ENCODE measurements at places on chromosomes 3 and 15. TPM values are rescaled to one million over a fixed set of nuclear protein-coding genes. Genes with fewer than 3 reads are reported as not detected.

- DNase-seq, result no peak
Measured at GRCh38 chr3:94460931-94461330, 398.1 kb downstream of the NSUN3 start.

- DNase-seq, result no peak
Measured at GRCh38 chr3:83523470-83524073, 1435.2 kb upstream of the CADM2 start.

DNA sequence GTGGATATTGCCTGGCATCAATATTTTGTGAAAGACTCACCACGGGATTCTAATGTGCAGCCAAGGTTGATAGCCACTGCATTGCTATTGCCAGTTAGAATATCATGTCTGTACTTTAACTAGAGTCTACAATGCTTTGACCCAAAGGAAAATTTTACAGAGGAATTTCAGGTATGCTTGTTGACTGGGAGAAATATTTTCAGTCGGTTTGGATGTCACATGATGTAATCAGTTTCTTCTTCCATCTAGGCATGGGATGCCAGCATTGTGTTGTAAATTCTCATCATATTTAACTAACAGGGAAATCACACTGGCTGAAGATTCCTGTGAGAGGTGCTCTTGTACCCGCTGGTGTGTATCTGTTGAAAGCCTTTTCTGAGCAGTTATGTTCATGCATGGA, 508.9 kb upstream of the ADAMTS9 start:
- DNase-seq, result no peak

DNA sequence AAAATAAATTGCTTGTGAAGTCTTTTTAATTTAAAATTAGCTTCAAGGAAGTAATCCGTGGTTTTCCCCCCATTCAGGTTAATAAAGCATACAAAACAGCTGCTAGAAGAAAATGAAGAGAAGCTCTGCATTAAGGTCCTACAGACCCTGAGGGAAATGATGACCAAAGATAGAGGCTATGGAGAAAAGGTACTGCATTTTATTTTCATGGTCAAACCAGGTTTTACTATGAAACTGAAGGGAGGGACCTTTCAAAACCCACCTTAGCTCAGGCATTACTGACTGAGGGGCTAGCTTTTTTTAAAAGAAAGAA, 218.5 kb downstream of the ITPR1 start:
- DNase-seq, result no peak

DNA sequence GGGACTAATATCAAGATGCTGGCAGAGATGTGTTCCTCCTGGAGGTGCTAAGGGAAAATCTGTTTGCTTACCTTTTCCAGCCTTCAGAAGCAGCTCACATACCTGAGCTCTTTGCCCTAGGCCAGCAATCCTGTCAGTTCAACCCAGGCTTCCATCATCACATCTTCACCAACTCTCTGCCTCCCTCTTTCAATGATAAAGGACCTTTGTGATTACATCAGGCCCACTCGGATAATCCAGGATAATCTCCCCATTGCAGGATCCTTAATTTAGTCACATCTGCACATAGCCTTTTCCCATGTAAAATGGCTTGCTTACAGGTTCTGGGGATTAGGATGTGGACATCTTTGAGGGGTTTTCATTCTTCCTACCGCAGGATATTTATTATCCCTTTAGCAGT, 58.3 kb downstream of the NSUN3 start:
- no peak for DNase-seq

DNA sequence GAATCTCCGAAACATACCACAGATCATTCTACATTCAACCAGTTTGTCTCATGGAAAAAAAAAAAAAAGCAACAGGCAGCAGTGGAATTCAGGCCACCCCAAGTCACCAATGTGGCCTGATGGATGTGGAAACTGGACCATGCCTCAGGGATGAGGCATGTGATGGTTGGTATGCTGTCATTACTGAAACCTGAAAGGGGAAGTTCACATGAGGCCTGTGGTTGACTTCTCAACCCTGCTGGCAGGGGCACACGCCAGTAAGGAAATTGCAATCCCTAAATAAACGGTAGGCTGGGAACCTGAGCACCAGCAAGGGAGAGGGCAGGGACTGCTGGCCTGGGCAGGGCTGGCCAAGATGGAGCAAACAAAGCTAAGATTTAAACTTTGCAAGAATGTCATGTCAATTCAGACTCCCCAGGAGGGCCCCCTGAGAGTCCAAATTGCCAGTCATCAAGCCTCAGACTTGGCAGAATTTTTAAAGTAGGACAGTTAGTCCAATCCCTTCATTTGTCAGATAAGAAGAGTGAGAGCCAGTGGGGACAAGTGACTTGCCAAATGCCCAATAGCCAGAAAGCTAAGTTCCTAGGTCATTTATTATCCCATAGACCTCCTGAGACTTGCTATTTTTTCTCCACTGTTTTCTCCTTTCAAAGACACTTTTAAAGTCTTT, 310.4 kb downstream of the ERC2 start:
- no peak for DNase-seq

GRCh38 chr3:52536112-52536368, 365 bp upstream of the UQCC5 start:
- no peak for DNase-seq

Gene SSUH2
- total RNA-seq, result not detected

Gene INTS14
- total RNA-seq, result 32.0 TPM

Gene TICRR
- total RNA-seq, result 0.09 TPM
